ENCODE measurements at places on chromosomes 12 and 14.

- no peak for DNase-seq
Measured at GRCh38 chr14:67583711-67584644, 16.1 kb downstream of the PIGH start.

GRCh38 chr14:20855652-20856291 is 35.4 kb upstream of the RNASE3 start:
- DNase-seq: no peak

- no peak for DNase-seq
Measured at GRCh38 chr14:44742202-44742601, 219.5 kb downstream of the KLHL28 start.

DNA sequence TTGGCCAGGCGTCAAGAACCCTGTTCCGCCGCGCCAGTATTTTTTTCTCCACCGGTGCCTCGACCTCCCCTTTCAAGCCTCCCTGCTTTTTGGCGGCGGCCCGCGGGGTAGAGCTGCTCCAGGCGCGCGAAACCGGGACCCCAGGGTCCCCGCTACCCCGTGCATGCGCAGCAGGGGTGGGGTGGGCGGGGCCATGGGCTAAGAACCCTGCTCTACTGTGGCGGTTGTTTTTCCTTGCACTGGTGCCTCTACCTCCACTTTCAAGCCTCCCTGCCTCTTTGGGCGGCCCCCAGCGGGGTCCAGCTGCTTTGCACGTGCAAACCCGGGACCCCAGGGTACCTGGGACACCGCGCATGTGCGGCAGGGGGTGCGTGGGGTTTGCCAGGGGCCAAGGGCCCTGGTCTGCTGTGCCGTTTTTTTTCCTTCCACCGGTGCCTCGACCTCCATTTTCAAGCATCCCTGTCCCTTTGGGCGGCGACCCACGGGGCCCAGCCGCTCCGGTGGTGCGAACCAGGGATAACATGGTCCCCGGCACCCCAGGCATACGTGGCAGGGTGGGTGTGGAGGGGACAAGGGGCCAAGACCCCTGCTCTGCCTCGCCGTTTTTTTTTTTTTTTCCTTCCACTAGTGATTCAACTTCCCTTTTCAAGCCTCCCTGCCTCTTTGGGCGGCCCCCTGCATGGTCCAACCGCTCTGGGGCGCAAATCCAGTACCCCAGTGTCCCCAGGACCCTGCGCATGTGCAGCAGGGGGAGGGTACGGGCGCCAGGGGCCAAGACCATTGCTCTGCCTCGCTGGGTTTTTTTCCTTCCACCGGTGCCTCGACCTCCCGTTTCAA is 326.8 kb downstream of the ALG10 start:
- no peak for DNase-seq

- DNase-seq: no peak
Measured at GRCh38 chr14:84671776-84672175, 858.2 kb upstream of the FLRT2 start.

DNA sequence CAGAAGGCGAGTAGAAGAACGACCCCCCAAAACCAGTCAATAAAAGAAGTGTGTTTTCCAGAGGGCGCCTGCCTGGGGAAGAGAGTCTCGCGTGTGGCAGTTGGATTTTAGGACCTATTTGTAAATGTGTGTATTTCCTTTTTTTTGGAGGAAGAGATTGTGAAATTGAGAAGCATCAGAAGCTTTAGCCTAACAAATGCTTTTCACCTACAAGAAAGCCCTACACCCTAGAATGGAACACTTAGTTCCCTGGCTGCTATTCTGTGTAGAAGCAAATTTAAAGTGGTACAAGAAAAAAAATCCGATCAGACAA is 1.3 kb downstream of the RCOR1 start:
- no peak for DNase-seq

GRCh38 chr14:57493467-57494181 is at the start of gene CCDC198:
CCDC198 (minus strand) TSS chr14:57493857; CDS start chr14:57493715, 142 bp downstream.
- no peak for DNase-seq

Data from stimulated activated CD8-positive, alpha-beta memory T cell treated with anti-CD3 and anti-CD28 coated beads, Interleukin-12 subunit alpha, Interleukin-12 subunit beta, amount 100 ng/mL, for 1 hour (primary cell).